ENCODE measurements at places on chromosomes 6 and 20. TPM values are rescaled to one million over a fixed set of nuclear protein-coding genes. Genes with fewer than 3 reads are reported as not detected.

DNA sequence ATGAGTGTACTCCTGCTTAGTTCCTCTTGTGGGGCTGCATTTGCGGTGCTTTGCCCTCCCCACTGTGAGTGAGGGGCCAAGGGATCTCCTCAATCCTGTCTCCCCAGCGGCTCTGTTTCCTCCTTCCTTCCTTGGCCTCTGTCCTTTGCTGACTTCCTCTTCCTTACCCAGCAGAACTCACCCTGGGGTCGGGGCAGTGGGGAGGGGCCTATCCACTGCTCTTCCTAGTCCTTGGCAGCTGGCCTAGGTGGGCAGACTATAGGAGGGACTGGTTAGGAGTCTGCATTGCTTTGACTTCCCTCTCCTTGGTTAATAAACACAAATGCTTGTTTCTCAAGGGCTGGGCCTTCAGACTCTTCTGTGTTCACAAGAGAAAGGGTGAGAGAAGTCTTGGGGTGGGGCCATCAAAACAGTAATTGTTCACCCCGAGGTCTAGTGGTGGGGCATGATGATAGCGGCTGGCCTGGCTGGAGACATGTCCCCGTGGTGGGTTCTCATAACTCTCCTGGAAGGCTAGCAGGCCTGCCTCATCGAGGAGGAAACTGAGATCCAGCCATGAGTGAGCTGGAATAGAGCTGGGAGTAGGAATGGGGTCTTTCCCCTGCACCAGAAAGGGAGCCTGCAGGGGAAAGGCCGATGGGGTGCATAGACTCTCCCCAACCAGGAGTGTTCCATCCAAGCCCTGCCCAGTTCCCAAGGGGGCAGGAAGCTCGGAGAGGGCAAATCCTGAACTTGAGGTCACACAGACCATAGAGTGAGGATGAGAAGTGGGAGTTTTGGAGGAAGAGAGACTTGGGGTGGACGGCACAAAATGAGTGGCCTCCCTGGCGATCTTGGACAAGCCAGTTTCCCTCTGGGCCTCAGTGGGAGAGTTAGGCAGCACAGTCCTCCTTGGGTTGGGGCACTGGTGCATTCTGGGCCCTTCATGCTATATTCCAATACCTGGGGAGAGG lies 12.7 kb downstream of the FAM110A start:
- DNase-seq = no peak

DNA sequence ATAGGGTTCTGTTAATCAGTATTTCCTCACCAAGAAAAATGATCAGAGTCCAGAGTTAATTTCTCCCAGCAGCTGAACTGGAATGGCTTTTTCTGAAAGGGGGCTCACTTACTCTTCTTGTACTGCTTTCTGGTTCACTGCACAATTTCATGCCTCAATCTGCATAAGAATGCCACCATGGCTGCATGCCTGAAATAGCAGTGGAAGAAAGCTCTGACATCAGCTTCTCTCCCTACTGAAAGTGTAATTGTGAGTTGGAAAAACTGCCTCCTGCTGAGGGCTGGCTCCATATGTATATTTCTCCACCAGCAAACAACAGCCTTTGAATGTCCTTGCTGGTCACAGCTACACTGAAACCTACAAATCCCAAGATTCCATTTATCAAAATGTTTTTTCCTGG lies 1027.2 kb upstream of the GJE1 start:
- peak; percentile 12 for DNase-seq

GRCh38 chr6:69422475-69422874 lies 374.3 kb downstream of the LMBRD1 start:
- DNase-seq = no peak

RIPK1 gene
- total RNA-seq = 22.1 TPM

LY6G6D gene
- not detected for total RNA-seq

All from fibroblast of lung (primary cell).